Thyroid gland (tissue), 4 donors: ENCODE measurements at places on chromosomes 2 and 18.

GRCh38 chr2:106719222-106719621, 166.7 kb downstream of the ST6GAL2 start:
- DNase-seq, result no peak

- DNase-seq, result no peak
These were observed 89.8 kb downstream of the ARHGAP28 start for GRCh38 chr18:6819332-6819731.

DNA sequence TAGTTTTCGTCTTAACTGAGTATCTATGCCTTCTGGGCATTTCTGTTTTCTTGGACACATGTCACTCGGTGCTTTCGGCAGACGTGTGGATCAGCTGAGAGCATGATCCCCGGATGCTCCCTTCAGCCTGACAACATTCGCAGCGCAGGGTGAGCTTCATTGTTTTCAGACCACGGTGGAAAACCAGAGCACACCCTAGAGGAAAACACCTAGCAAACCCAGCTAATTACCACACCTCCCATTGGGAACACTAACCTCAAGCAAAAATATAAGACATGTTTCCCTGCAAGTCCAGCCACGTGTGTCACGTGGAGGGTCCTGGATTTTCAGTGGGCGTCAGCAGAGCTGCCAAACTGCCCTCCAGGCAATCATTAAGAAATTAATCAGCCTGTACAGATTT, 31.0 kb downstream of the ANKRD29 start:
- DNase-seq, result no peak

DNA sequence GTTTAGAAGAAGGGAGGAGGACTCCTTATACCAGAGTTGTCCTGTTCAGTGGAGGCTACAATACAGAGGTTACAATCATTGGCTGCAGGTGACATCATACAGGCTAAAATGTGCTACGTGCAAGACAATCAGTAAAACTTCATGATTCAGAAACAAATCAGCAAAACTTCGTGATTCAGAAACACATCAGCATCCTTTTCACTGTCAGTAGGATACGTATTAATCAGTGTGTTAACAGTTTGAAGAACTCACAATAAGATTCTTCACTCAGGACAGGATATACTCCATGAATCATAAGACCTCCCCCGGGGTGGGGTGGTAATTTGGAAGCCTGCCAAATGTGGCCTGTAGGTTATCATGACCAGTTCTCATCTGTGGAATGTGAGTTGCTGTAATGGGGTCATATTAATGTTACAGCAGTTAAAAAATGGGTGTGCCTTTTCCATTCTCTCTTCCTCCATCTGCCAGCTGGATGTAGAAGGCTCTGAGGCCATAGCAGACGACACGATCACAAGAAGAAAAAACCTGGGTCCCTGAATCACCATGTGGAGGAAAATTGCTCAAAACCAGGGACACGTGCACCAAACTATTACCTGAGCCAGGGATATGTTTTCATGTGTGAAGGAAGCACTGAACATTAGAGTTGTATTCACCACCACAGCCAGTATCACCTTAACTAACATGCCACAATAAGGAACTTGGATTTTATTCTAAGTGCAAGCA, 134.8 kb upstream of the CREB1 start:
- DNase-seq, result no peak

DNA sequence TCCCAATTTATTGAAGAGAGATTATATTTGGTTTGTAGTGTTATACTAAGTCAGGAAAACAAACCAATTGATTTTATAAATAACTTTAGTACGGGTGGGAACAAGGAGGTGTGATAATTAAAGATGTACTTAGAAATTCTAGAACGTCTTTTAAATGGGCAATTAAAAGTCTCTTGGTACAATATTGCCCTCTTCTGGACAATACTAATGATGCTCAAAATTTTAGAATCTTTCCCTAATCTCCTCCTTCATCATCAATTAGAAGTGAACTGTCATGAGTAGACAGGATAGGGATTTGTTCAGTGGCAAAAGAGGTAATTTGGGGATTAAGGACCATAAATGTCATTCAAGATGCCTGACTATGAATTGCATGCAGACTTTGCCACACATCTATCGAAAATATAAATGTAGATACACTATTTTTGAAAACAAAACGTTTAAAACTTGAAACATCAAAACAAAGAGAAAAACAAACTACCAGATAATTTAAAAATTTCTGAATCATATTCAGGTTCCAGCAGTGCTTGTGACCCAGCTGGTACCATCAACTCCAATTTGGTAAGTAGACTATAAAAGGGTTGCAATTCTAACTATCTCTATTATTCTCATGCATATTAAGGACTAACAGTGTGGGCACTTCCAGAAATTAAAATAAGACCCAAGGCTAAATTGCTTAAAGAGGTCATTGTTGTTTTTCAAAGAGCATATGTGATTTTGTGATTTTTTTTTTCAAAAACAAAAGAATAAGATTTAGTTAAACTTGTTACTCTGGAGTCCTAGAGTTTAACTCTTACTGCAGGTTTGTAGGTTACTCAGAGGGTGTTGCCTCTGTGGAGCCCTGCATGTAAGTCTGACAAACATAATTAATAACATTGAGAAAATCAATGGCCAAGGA, 123.5 kb downstream of the LAMA3 start:
- DNase-seq, result no peak

GRCh38 chr2:171069286-171069956, 91.3 kb downstream of the TLK1 start:
- no peak for DNase-seq

GRCh38 chr2:120346667-120347358, 877 bp downstream of the INHBB start:
- DNase-seq, result peak; percentile 50

DNA sequence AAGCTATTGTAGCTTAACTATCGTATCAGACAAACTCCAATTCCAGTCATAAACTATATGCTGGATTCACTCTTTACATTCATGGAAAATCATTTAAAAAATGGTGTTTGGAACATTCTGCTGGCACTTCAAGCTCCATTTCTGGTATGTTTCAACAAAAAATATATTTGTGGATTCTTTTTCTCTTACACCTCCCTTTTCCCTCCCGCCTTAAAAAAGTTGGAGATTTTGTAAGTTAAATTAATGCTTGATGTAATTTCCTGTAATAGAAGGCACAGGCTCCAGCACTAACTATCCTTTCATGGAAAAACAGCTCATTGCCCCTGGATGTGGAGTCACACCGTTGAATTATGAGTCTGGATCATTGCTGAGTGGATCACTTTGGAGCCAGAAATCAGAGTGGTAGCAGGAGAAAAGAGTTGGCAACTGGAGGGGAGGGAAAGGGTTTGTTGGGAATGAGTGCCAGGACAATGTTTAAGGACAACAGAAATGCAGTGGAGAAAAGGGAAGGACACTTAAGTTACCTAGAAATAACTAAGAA, 102.8 kb downstream of the ICOS start:
- no peak for DNase-seq

GRCh38 chr18:56789004-56789888, 138.1 kb downstream of the WDR7 start:
- DNase-seq, result no peak

GRCh38 chr2:230209422-230210051, 10.2 kb downstream of the SP110 start:
- no peak for DNase-seq

DNA sequence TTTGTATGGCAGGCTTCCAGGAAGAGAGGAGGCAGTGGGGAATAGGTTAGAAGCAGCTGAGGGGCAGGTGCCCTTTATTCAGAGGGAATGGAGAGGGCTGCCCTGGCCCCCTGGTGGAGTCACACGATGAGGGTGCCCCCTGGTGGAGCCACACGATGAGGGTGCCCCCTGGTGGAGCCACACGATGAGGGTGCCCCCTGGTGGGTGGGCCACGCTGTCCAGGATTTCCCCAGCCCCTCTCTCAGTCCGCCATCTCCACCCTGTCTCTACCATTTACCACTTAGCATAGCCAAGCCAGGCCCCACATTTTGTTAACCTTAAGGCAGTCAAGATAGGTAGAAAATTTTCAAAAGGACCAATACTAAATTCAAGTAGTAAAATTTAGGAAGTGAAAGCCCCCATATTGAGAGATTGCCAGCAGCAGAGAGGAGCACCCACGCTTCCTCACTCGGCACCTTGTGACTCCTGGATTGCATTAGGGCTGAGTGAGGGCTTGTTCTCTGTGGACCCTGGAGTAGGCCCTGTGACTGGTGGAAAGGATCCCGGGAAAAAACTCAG, 10.4 kb upstream of the FAM228A start:
- DNase-seq, result no peak

GRCh38 chr2:32427672-32428610, 71.1 kb downstream of the BIRC6 start:
- no peak for DNase-seq

DNA sequence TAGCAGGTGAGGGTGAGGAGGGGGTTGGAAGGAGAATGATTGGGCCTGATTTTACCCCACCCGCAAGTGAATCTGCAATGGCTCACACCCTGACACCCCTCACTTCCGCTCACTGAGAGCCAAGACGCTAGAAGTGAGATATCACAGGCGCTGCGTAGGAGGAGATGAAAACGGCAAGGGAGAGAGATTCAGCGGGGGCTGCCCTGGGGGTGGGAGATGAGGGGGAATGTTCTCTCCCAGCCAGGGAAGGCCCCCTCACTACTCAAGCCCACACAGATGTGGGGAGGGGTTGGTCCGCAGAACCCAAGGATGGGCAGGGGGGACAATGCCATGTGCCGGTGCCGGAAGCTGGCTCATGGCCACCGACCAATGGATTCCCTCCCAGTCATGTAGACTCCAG, 32.9 kb downstream of the LOXHD1 start:
- no peak for DNase-seq
